ENCODE measurements at places on chromosomes 16 and 17. TPM values are rescaled to one million over a fixed set of nuclear protein-coding genes. Genes with fewer than 3 reads are reported as not detected.

- H3K4me3 ChIP-seq: no peak overlapping the region
- H3K36me3 ChIP-seq: no peaks in the 10 kb centered on the region
- no peak overlapping the region for H3K27ac ChIP-seq
- H3K27me3 ChIP-seq: peaks cover 17% of the 10 kb centered on the region
These were observed 57.3 kb downstream of the SLC6A2 start for GRCh38 chr16:55713103-55713502.

GRCh38 chr16:80105160-80105559, 435.6 kb upstream of the DYNLRB2 start:
- no peaks in the 10 kb centered on the region for H3K36me3 ChIP-seq
- H3K27ac ChIP-seq: no peak overlapping the region
- no peak for DNase-seq
- H3K4me3 ChIP-seq: no peak overlapping the region
- no peaks in the 10 kb centered on the region for H3K4me1 ChIP-seq

GRCh38 chr17:35374766-35375344, 1.4 kb upstream of the SLFN11 start:
- no peaks in the 10 kb centered on the region for H3K27me3 ChIP-seq
- peaks cover 26% of the 10 kb centered on the region for H3K36me3 ChIP-seq
- H3K4me3 ChIP-seq: peak overlapping the region; percentile 96
- peak overlapping the region; percentile 97 for H3K27ac ChIP-seq
- H3K4me1 ChIP-seq: peaks cover 41% of the 10 kb centered on the region
- DNase-seq: no peak

- H3K4me1 ChIP-seq: peaks cover 22% of the 10 kb centered on the region
- H3K27ac ChIP-seq: no peak overlapping the region
- no peaks in the 10 kb centered on the region for H3K27me3 ChIP-seq
- H3K4me3 ChIP-seq: no peak overlapping the region
These were observed 118.1 kb downstream of the OR1D5 start for GRCh38 chr17:2945299-2945698.

GRCh38 chr17:73973586-73974409, 229.7 kb upstream of the RPL38 start:
- no peak for DNase-seq
- H3K4me1 ChIP-seq: no peaks in the 10 kb centered on the region
- H3K27me3 ChIP-seq: peaks cover 19% of the 10 kb centered on the region
- no peak overlapping the region for H3K4me3 ChIP-seq
- no peaks in the 10 kb centered on the region for H3K36me3 ChIP-seq

DNA sequence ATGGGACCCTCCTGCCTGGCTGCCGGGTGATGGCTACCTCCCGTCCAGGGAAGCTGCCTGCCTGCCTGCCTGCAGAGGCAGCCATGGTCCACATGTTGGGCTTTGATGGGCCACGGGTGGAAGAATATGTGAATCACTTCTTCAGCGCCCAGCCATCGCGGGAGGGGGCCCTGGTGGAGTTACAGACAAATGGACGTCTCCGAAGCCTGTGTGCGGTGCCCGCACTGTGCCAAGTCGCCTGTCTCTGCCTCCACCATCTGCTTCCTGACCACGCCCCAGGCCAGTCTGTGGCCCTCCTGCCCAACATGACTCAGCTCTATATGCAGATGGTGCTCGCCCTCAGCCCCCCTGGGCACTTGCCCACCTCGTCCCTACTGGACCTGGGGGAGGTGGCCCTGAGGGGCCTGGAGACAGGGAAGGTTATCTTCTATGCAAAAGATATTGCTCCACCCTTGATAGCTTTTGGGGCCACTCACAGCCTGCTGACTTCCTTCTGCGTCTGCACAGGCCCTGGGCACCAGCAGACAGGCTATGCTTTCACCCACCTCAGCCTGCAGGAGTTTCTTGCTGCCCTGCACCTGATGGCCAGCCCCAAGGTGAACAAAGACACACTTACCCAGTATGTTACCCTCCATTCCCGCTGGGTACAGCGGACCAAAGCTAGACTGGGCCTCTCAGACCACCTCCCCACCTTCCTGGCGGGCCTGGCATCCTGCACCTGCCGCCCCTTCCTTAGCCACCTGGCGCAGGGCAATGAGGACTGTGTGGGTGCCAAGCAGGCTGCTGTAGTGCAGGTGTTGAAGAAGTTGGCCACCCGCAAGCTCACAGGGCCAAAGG, 36.8 kb downstream of the NLRC5 start:
- DNase-seq: no peak
- peaks cover 76% of the 10 kb centered on the region for H3K36me3 ChIP-seq
- H3K27ac ChIP-seq: peak overlapping the region; percentile 68

GRCh38 chr16:12087901-12088421, 111.4 kb downstream of the SNX29 start:
- no peaks in the 10 kb centered on the region for H3K36me3 ChIP-seq
- peaks cover 24% of the 10 kb centered on the region for H3K4me1 ChIP-seq
- no peak overlapping the region for H3K27ac ChIP-seq
- H3K4me3 ChIP-seq: no peak overlapping the region
- no peak for DNase-seq

GRCh38 chr16:23324727-23325126, 22.6 kb downstream of the SCNN1B start:
- no peak overlapping the region for H3K27ac ChIP-seq
- no peaks in the 10 kb centered on the region for H3K4me1 ChIP-seq
- DNase-seq: no peak

DNA sequence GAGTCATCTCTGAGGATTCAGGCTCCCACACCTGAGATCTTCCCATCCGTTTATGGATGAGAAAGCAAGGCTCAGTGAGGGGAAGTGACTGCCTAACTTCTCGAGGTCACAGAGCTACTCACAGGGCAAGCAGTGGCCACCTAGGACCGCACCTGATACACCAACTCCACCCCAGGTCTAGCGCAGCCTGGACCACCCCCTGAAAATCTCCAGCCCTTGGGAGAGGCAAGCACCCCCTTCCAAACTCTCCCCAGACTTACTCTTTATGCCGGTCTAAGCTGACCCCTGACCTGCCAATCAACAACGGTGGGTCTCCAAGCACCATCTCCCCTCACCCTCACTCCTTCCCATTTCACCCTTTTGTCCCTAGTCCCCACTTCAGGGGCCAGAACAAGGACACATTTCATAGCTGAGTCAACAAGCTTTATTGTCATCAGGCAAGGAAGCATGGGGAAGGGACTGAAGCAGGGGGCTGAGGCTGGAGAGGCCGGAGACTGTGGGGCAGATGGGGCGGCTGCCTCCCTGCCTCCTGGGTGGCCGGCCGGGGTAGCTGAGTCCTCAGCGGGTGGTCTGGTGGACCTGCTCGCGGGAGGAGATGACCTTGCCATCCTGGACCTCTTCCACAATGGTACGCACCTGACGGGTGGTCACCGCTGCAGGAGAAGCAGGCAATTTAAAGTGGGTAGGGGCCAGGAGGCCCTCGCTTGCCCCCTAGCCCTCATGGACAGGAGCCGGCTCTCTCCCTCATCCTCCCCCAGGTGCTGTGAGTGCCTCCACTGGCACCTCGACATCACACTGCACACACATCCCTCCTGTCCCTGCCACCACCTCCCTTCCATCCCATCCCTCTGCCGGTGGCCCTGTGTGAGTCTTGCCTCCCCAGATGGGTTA, 5.1 kb downstream of the KRT17 start:
- H3K36me3 ChIP-seq: no peaks in the 10 kb centered on the region
- DNase-seq: no peak
- H3K4me3 ChIP-seq: no peak overlapping the region
- H3K4me1 ChIP-seq: no peaks in the 10 kb centered on the region
- H3K27ac ChIP-seq: no peak overlapping the region

DNA sequence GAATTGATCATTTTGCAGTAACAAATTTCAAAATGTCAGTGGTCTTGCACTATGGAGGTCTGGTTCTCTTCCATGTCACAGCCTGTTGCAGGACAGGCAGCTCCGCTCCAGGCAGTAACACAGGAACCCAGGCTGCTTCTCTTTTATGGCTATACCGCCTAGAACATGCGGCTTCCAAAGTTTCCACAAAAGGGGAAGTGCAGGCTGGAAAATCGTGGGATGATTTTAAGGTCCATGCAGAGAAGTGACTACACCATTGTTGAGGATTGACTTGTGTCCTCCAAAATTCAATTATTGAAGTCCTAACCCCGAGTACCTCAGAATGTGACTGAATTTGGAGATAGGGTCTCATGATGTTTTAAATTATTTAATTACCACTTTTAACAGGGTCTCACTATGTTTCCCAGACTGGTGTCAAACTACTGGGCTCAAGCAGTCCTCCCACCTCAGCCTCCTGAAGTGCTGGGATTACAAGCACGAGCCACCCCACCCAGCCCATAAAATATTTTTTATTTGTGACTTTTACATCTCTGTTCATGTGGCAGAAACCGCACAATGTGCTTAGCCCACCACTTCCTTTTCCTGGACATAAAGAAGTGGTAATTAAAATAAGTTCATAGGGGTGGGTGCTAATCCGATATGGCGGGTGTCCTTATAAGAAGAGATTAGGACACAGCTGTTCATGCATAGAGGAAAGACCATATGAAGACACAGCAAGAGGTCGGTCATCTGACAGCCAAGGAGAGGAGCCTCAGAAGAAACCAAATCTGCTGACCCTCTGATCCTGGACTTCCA, 279.2 kb upstream of the RPL38 start:
- no peak overlapping the region for H3K4me3 ChIP-seq
- no peaks in the 10 kb centered on the region for H3K36me3 ChIP-seq
- no peak overlapping the region for H3K27ac ChIP-seq
- peaks cover 6% of the 10 kb centered on the region for H3K27me3 ChIP-seq
- no peak for DNase-seq

GRCh38 chr17:59619035-59619297, 729 bp upstream of the CLTC start:
- DNase-seq: no peak
- H3K36me3 ChIP-seq: peaks cover 24% of the 10 kb centered on the region
- H3K4me3 ChIP-seq: peak overlapping the region; percentile 94
- no peaks in the 10 kb centered on the region for H3K27me3 ChIP-seq
- H3K27ac ChIP-seq: peak overlapping the region; percentile 100
- H3K4me1 ChIP-seq: peaks cover 48% of the 10 kb centered on the region

DNA sequence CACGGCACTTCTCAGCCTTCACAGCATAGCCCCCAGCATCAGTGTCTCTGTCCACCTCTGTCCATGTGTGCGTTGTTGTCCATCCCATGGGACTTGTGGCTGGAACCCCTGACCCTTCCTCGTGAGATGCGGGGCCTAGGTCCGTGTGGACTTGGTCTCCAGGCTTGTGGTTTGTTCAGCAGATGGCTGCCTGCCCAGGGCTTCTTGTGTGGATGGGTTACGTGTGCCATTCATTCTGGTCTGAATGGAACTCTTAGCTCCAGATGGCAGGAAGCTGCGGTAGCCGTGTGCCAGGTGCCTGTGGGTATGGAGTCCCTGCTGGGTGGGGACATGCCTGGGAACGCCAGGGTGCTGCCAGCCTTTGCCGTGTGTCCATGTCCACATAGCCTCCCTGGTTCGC, 31.7 kb upstream of the NUDT16L1 start:
- DNase-seq: no peak
- H3K36me3 ChIP-seq: peaks cover 7% of the 10 kb centered on the region
- H3K4me1 ChIP-seq: peaks cover 45% of the 10 kb centered on the region
- no peaks in the 10 kb centered on the region for H3K27me3 ChIP-seq

DNA sequence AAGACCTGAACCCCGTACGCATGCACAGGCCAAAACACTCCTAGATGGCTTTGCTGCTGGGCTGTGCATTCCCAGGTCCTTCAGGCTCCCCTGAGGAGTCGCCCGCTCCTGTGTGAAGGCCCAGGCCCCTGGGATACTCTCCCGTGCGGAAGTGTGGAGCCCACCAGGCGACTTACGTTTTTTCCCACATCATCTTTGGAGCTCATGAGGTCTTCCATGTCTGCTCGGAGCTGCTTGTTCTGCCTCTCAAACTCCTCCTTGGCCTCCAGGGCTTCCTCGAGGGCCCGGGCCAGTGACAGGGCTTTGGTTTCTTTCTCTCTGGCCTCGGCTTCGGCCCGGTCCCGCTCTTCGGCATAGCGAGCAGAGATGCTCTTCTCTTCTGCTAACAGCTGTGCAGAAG, 56.4 kb downstream of the NDEL1 start:
- H3K36me3 ChIP-seq: peaks cover 22% of the 10 kb centered on the region
- no peak for DNase-seq
- H3K4me1 ChIP-seq: no peaks in the 10 kb centered on the region
- no peak overlapping the region for H3K27ac ChIP-seq

DNA sequence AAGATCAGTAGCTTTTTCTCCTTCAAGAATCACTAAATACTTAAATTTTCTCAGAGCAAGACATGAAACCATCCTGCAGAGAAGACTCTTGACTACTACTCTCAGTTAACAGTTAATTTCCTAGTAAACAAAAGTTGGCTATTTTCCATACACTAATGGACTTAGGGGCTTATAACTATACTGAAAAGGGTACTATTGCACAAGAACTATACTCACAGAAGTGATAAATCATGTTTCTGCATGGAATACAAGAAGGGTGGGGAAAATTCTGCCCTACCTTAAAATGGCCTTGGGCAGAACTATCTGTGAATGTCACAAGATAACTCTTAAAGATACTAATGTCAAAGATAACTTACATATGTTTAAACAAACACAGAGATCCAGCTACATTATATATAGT, 12.5 kb downstream of the ZNF652 start:
- H3K27ac ChIP-seq: no peak overlapping the region
- peaks cover 2% of the 10 kb centered on the region for H3K36me3 ChIP-seq
- H3K4me1 ChIP-seq: peaks cover 51% of the 10 kb centered on the region
- no peak for DNase-seq
- H3K4me3 ChIP-seq: no peak overlapping the region

The TNFSF13 gene
- total RNA-seq: 0.94 TPM

The PEX12 gene
- 6.0 TPM for total RNA-seq

The ITGB4 gene
- 0.67 TPM for total RNA-seq

The NEUROD2 gene
- total RNA-seq: not detected

All from activated CD4-positive, alpha-beta memory T cell treated with anti-CD3 and anti-CD28 coated beads for 36 hours (primary cell).